Activated CD8-positive, alpha-beta memory T cell treated with anti-CD3 and anti-CD28 coated beads for 48 hours (primary cell): ENCODE measurements at places on chromosomes 16 and 17.

DNA sequence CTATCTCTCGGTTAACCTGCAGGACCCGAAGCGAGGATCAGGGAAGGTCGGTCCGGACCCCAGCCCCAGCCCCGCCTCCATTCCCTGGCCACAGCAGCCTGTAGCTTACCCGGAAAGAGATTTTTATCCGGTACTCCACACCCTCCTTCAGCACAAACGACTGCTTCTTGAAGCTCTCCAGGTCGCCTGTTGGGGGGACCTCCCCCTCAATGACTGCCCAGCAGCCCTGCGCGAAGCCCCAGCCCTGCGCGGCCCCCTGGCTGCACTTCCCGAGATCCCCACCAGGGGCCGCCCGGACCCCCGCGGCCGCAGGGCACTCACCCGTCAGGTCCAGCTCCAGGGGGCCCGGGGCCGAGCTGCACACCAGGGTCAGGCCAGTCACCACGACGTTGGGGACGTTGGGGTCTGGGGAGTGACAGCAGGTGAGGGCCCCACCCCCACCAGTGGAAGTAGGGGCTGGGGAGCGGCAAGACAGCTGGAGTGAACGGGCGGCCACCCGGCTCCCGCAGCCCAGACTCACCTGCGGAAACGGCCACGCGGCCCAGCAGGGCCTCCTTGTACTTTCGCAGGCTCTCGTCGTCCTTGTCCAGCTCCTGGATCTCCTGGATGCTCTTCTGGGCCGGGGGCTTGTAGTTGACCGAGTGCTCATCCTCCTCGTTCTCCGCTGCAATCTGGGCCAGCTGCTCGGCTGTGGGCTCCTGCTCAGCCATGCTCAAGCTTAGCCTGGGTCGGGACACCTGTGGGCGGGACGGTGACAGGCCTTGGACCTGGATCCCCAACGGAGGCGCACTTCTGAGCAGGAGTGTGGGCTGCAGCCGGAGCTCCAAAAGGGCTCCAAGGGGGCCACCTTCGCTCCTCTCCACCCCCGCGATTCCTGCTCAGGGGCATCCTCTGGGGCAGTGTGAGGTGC lies 1.7 kb downstream of the ARHGDIA start:
- DNase-seq = no peak

GRCh38 chr17:37513711-37514110 lies 24.0 kb downstream of the DUSP14 start:
- no peak for DNase-seq

DNA sequence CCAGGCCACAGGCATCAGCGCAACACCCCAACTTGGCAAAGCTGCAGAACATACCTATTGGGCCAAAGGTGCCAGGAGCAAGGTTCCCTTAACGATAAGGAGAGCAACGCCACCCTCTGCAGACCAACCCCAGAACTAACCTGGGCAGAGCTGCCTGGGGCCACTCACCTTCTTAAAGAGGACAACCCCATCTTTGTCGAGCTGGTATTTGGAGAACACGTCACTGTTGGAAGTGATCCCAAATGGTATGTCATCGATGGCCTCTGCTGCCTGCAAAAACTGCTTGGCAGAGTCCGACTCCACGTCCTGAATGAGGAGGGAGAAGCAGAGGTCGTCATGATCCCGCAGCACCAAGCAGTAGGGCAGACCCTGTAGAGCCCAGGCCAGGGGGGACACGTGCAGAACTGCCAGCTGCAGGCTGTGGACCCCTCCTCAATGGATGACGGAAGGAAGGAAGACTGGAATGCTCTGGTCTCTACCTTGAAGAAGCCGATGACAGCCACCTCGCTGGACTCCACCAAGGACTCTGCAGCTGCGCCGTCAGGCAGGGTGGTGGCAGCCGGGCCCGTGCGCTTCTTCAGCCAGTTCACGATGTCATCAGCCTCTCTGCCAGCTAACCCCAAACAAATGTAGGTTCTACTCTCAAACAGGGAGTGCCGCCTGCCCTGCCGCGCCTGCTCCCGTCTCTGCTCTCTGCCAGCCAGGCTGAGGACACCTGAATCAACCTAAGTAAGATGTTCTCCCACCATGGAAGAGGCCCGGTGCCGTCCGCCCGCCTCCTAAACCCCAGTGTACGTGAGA lies 5.2 kb downstream of the P4HB start:
- DNase-seq = no peak

- DNase-seq = no peak
These were observed 462.7 kb downstream of the WWOX start for GRCh38 chr16:78562111-78562510.

DNA sequence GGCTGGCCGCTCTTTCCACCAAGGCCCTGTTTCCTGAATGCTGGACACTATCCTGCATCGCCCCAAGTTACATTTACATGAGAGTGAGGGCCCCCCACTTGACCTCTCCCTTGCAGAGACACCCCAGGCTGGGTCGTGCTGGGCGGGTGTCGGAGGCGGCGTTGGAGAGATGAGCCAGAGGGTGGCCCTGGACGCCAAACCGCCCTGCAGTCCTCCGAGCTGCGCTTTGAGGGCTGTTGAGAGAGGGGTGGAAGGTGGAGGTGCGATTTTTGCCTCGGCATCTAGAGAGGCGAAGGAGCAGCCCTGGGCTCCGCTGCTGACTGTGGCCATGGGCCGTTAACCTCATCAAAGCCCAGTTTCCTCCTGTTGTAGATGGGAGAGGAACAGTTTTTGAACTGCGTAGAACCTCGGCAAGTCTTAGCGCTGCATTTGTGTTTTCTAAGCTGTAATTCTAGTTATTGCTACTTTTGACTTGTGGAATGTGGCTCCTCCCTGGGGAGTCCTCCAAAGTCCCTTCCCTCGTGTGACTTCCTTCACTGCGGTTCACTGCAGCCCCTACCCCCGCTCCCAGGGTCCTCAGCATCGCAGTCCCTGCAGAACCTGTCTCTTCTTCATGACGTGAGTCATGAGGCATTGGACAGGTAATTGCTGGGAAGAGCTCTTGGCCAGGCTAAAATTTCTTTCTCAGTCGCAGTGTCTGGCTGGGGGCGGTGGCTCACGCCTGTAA lies 986 bp upstream of the ELOB start:
- no peak for DNase-seq

- no peak for DNase-seq
These were observed 77.2 kb downstream of the FTO start for GRCh38 chr16:53781023-53781605.
